ENCODE measurements at places on chromosomes 7 and 10.

- no peak for DNase-seq
These were observed 6.9 kb downstream of the LRIT1 start for GRCh38 chr10:84234479-84234878.

DNA sequence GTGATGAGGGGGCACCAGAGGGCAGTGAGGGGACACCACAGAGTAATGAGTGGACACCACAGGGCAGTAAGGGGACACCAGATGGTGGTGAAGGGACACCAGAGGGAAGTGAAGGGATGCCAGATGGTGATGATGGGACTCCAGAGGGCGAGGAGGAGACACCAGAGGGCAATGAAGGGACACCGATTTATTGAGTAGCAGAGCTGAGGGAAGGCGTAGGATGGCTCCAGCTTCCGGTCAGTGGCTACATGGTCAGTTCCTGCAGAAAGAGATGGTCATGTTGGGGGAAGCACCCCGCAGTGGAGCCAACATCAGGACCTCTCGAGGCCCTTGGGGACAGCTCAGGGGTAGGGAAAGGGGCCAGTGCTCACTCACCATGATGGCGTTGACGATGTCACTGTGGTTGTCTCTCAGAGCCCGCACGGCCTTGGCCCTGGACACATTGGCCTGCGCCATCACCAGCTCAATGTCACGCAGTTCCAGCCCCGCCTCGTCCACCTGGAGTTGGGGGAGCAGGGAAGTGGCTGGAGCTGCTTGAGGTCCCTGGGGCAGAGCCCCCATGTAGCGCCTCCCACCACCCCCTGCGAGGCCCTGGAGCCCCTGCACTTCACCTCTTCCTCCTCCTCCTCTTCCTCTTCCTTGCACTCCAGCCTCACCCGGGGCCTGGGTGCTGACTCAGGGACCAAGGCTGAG, 8.4 kb downstream of the NACAD start:
- no peak for DNase-seq

DNA sequence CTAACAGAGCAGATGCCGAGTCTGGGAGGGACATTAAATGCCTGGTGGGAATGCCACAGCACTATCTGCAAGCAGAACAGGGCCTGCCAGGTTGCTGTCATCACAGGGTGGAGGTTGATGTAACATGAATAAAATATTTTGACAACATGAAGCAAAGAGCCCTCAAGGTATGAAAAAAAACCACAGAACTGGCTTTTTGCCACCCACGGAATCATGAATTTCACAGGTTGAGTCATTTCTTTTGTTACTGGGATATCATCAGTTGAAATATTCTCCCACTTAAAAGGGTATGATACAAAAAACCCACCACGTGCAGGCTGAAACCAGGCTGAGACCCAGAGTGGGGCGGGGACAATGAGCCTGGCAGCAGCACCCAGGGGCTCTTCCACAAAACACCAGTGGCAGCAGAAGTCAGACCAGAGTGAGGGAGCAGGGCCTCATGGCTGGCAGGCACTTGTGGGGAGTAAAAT, 220.1 kb downstream of the TNS3 start:
- DNase-seq, result peak; percentile 95

GRCh38 chr7:68203251-68203650, 1206.6 kb downstream of the TYW1 start:
- DNase-seq, result no peak

DNA sequence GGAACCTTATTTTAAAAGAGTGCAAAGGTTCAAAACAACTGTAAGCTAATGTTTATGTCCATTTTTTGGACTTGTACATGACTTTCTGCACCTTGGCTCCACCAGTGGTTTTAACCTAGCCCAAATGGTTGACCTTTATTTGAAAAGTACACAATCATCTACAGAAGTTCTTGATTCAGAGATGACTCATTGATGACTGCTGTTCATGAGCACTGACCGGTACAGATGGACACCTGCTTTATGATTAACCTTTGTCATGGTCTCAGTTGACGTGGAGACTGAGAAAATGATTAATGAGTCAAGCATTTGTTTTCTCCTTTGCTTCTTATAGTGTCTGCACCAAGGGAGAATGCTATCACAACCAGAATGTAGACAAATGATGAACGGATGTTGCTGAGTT, 55.7 kb upstream of the PTER start:
- DNase-seq, result no peak

GRCh38 chr7:15326044-15326644, 235.7 kb downstream of the AGMO start:
- DNase-seq, result no peak

- DNase-seq, result peak; percentile 30
These were observed 598.3 kb upstream of the GHITM start for GRCh38 chr10:83541046-83541445.

GRCh38 chr7:20816372-20816959, 29.8 kb upstream of the SP8 start:
- no peak for DNase-seq

DNA sequence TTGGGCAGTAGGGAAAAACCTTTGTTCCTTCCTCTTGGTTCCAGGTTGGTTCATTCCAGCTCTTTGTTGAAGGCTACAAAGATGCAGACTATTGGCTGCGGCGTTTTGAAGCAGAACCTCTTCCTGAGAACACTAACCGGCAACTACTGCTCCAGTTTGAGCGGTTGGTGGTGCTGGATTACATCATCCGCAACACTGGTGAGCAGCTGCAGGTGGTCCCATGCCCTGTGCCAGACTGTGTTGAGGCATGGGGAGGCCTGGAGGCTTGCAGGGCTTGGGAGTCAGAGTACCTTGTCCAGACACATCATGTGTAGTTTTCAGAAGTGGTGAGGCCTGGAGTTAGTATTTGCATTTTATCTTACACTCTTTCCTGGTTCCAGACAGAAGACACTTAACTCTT, 16.3 kb downstream of the PI4K2A start:
- no peak for DNase-seq

- DNase-seq, result no peak
These were observed 25.5 kb downstream of the RBM17 start for GRCh38 chr10:6114299-6114698.

DNA sequence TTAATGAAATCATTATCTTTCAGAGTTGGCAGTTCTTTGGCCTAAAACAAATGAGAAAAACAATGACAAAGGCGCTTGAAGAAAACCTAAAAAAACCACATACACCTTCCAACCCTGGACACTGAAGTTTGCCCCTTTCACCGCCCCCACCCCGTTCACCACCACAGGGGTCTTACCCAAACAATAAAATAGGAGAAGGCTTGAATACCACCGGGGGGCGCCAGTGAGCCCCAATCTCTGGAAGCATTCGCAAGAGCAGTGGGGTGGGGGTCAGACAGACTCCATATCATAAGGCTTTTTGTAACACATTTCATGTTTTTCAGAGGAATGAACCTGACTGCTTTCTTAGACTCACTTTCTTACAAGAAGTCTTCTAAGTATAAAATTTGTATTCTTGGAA, 163.6 kb downstream of the PIP4K2A start:
- peak; percentile 12 for DNase-seq

GRCh38 chr10:4763960-4764428, 62.0 kb upstream of the AKR1E2 start:
- peak; percentile 81 for DNase-seq

DNA sequence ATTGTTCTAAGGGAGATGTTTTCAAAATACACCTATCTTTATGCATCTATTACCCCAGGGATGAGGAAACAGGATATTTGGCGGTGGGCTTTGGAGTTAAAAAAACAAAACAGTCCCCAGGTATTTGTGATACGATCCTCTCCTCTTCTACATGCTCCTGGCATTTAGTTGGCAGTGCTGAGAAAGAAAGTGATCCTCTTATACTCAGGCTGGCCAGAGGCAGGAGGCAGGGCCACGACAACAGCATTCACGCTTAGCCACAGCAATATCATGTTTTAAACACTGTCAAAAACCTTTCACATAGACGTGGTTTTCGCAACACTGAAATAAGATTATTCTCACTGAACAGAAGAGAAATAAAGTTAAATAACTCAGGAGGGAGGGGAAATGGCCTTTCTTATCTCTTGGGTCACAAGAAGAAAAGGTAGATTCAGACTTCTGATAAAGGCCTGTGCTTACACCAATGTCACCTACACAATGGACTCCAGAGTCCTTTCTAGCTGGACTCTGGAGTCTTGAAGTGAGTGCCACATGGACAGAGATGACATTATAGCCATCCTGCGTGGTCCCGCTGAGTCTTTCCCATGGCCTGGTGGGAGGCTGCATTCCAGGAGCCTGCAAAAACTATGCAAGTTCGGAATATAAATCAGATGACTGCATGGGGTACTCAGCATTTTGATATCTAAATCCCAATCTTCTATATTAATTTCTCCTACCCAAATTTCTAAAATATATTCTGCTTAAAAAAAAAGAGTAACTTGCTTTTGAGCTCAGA, 88.7 kb downstream of the PIP4K2A start:
- DNase-seq, result peak; percentile 41

DNA sequence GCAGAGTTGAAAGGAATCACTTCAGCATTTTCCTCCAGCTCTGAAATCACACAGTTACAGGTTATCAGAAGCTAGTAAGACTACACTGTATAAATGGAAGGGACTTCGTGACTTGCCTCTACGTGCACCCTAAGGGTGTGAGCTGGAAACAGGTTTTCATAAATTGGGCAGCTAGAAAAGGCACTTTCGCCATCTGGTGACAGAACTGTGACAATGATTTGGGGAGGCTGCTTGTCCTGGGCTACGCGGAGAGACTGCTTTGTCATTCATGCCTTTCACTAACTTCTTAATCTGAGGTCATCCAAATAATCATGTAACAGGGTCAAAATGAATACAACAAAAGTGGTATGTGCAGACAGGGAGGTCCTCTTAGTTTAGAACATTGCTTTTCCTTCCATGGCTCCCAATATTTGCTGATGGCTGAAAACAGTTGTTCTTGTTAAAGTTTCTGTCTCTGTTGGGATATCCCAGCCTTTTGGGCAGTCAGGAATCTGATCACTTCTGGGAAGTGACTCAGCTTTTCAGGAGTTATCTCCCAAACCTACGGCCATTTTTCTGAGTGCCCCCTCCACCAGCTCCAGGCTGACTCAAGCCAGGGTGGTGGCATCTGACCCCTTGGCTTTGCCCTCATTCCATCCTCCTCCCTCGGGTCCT, 17.8 kb downstream of the VWC2 start:
- DNase-seq, result no peak

- peak; percentile 54 for DNase-seq
These were observed 33.1 kb downstream of the DENND2A start for GRCh38 chr7:140607441-140607989.

DNA sequence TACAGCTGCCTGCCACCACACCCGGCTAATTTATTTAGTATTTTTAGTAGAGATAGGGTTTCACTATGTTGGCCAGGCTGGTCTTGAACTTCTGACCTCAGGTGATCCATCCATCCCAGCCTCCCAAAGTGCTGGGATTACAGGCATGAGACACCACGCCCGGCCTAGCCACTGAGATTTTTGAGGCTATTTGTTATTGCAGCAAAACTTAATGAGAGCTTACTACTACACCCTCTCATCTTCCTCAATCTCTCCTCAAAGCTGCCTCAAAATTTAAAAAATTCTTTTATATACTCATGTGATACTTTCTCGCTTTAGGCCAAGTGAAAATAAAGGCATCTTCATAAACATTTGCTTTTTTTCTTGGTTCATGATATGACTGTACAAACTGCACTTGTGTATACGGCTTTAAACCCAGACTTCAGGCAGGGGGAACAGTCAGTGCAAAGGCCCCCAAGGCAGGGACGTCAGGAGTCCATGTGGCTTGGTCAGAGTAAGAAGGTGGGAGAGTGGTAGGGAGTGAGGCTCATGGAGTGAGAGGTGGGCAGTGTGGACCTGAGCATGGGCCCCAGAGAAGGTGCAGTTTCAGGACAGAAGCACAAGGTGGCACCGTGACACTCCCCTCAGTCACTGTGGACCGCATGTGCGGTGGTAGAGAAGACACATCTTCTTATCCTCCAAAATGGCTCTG, 55.5 kb downstream of the SYPL1 start:
- peak; percentile 69 for DNase-seq

GRCh38 chr7:999149-999879, 16.3 kb downstream of the CYP2W1 start:
- no peak for DNase-seq

DNA sequence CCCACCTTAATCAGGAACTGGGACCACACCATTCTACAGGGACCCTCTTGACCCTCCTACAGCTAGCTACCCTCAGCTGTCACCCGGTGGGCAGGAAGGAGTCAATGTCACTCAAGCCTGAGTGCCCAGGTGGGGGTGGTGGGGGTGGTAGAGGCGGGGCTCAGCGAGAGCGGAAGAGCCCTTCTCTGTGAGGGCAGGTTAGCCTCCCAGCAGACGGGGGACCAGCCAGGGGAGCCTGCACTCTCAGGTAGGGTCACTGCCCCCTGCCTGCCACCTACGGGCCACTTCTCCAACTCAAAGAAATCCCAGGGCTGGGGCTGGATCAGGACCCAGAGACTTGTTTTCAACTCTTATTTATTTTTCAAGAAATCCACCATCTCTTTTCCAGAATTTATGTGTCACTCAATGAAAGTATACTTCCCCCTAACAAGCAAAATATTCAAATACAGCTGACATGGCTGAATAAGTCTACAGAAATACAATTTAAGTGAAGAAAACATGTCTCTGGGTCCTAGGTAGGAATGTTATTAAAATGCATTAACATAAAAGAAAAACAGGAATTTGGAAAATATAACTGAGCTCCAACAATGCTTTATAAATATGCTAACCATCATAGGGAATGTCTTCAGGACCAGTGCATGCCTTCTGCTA, 63.4 kb upstream of the DDC start:
- no peak for DNase-seq

- no peak for DNase-seq
These were observed 44.7 kb downstream of the ZNF467 start for GRCh38 chr7:149728491-149729375.

- no peak for DNase-seq
These were observed 27.8 kb upstream of the KCNK18 start for GRCh38 chr10:117169480-117169879.

DNA sequence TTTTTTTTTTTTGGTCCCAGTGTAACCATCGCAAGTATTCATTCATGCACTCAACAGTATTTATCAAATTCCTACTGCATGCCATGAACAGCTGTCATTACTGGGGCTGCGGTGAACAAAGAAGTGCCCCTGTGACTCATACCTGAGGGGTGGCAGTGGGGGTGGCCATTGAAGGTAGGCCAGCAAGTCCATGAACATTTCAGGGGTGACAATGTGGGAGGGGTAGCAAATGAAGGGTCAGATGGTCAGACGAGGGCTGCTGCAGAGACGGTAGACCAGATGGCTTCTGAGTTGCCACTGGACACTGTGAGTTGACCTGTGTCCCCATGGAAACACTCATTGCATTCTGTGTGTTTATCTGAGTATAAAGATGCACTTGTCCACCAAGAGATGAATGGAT, 92.5 kb upstream of the PITRM1 start:
- DNase-seq, result peak; percentile 32

GRCh38 chr10:89025453-89025852, 34.9 kb downstream of the FAS start:
- no peak for DNase-seq

- no peak for DNase-seq
These were observed 206.1 kb downstream of the RAMP3 start for GRCh38 chr7:45363669-45364068.

DNA sequence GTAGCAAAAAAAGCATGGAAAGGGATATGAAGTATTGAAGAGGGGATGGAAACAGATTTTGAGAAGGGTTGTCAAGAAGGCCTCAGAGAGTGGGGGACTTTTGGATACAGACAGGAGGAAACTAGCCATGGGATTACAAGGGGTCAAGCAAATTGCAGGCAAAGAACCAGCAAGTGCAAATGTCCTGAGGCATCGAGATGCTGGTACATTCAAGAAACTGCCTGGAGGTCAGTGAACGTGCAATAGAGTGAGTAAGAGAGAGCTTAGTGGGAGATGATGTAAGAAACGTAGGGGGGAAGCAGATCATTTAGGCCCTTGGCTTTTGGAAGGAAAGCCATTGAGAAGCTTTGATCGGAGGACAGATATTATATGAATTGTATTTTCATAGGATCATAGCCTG, 227.4 kb upstream of the AGK start:
- DNase-seq, result no peak

All from fibroblast of skin of abdomen (primary cell).